Activated naive CD8-positive, alpha-beta T cell treated with anti-CD3 and anti-CD28 coated beads, Interleukin-2, amount 50 U/mL, for 16 hours (primary cell): ENCODE measurements at places on chromosomes 6 and 20.

DNA sequence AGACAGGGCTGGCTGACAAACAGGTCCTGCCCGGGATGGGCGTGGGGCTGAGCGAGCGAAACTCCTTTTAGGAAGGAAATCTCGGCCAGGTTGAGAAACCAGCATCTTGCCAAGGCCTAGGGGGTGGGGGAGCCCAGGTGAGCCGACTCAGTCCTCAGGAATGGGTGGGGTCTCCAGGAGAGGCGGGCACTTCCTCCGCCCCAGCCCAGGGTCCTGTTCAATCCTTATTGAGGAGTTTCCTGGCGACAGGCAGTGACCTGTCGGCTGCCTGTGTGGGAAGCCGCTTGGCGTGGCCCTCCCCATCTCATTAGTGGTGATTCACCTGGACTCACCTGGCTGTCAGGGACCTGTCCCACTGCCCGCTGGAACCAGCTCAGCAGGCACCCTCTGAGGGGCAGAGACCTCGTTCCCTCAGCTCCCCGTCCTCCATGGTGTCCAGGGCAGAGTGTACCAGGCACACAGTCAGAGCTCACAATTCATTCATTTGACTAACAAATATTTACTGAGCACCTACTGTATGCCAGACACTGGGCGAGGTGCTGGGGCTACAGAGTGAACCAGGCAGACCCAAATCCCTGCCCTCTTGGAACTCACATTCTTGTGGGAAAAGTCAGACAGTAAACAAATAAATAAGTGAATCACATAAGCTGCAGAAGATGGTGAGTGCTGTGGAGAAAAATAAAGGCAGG lies 51.1 kb downstream of the FGD2 start:
- DNase-seq = no peak

DNA sequence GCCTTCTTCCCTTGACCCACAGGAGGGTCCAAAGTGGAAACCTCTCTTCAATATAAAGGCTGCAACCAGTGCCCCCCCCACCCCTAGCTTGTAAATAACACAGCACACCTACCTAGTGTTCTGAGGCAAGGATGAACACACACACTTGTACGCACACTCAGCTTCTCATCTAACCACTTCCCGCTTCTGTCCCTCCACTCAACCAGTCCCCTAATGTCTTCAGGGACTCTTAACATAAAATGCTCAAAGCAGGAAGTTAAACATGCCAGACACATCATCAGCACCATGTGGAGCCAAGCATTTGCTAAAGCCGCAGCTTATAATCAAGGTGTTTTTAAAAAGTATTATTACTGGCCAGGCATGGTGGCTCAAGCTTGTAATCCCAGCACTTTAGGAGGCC lies 35.3 kb downstream of the FOXQ1 start:
- DNase-seq = no peak

- DNase-seq = no peak
Measured at GRCh38 chr6:169445227-169445626, 191.6 kb upstream of the THBS2 start.

GRCh38 chr6:159023893-159024292 lies 20.9 kb downstream of the TAGAP start:
- no peak for DNase-seq

GRCh38 chr6:43972179-43972912 lies 154.9 kb downstream of the MRPL14 start:
- no peak for DNase-seq

- no peak for DNase-seq
Measured at GRCh38 chr6:20447581-20448132, 46.0 kb downstream of the E2F3 start.

GRCh38 chr6:160035693-160036330 lies 66.9 kb downstream of the IGF2R start:
- DNase-seq = no peak

DNA sequence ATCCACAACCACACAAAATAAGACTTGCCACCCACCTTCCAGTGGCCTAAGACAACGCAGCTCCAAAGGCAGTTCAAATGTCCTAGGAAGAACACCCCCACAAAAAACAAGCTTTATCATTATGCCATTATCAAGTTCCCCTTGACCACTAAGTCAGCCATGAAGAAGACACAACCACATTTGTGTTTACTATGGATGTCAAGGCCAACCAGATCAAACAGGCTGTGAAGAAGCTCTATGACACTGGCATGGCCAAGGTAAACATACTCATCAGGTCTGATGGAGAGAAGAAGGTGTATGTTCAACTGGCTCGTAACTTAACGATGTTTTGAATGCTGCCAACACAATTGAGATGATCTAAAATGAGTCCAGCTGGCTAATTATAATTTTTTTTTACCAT lies 26.1 kb downstream of the SEC63 start:
- no peak for DNase-seq

GRCh38 chr6:128336436-128337095 lies 183.8 kb downstream of the PTPRK start:
- DNase-seq = no peak

GRCh38 chr6:110295451-110296165 lies 62.5 kb downstream of the METTL24 start:
- no peak for DNase-seq

- no peak for DNase-seq
Measured at GRCh38 chr6:37480951-37481534, 18.6 kb downstream of the CCDC167 start.

DNA sequence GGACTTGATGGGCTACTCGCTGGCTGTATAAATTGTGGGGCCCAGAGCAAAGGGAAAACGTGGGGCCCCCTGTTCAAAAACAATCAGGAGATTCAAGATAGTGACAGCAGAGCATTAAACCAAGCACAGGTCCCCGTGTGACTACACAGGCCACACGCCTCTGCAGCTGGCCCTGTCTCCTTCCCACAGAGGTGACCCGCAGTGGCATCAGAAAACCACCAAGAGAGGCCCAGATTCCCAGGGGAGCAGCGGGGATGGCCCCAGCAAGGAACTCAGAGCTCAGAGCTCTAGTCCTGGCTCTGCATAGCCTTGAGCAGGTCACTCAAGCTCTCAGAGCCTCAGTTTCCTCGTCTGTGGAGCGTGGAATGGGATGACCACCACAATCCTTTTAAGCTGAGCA lies 57.6 kb downstream of the CPNE5 start:
- DNase-seq = no peak

DNA sequence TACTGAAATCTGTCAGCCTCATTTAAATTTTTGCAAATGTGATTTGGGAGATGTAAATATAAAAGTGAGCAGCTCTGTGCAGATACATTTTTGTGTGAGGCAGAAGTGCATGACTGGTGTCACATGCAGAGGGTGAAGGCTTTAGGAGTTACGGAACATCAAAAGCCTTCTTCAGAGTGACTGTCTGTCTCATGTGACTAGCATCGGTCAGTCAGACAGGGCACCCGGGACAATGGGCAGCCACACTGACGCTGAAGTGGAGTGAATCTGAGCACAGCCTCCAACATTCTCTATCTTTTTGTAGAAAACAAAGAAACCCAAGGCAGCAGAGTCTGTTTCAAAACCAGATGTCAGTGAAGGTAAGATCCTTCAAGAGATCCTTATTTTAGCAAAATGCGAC lies 7.9 kb upstream of the FAM209A start:
- DNase-seq = no peak

DNA sequence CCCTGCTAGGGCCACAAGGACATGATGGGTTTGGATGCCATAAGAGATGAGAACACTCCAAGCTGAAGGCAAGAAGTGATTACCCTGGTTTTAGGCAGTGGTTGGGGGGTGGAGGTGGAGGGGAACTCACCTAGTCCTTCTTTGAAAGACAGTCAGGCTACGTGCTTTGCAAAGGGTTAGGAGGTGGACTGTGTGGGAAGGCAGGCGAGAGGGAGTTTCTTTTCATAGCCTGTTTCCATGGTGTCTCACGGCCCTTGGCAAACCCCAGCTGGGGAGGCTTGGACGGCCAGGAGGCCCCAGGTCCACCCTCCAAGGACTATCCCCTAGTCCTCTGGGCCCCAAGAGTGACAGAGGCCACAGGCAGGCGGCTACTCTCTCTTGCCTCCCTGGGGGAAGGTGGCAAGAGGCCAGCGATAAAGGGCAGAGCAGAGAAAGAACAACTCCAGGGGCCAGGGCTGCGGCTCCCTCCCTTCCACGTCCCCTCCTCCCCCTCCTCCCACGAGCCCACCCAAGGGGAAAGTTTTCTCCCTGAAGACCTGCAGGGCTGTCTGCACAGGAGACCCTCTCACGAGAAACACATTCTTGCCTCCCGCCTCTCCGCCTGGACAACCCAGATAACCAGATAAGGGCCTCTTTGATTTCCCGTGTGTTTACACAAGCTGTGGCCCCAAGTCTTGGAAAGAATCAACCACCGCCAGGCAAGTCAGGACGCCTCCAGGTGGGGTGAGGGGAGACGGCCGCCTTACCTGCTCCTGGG lies 74.4 kb downstream of the NOL4L start:
- DNase-seq = no peak

DNA sequence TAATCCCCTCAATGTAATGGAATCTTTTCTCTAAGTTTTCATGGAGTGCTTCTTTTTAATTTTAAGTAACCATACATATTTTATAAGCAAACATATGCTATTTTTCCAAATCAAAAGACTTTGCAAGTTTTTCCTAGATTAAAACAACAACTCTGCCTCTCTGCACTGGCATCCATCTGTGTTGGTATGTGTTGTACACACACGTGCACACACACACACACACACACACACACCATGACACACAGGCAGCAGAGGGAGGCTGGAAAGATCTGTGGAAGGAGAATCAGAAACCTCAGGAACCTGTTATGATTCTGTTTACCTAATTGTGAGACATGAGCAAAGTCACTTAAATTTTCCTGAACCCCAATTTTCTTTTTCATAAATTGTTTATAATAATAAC lies 295.0 kb upstream of the PRDM1 start:
- no peak for DNase-seq

GRCh38 chr6:148463671-148464070 lies 121.0 kb downstream of the SASH1 start:
- DNase-seq = no peak

DNA sequence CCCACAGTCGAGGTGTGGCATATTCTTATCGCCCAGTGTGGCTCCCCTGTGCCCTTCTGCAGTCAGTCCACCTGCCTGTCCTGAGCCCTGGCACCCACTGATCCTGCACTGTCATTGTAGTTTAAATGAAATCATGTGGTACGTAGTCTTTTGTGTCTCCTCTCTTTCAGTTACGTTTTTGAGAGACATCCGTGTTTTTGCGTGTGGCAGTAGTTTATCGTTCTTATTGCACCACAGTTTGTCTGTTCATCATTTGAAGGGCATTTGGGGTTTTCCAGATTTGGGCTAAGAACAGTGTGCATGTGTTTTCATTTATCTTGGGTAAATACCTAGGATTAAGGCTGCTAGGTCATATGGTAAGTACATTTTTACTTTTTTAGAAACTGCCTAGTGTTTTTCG lies 49.3 kb downstream of the SPATA2 start:
- DNase-seq = no peak

GRCh38 chr20:59765599-59766177 lies 161.3 kb downstream of the PHACTR3 start:
- DNase-seq = no peak

DNA sequence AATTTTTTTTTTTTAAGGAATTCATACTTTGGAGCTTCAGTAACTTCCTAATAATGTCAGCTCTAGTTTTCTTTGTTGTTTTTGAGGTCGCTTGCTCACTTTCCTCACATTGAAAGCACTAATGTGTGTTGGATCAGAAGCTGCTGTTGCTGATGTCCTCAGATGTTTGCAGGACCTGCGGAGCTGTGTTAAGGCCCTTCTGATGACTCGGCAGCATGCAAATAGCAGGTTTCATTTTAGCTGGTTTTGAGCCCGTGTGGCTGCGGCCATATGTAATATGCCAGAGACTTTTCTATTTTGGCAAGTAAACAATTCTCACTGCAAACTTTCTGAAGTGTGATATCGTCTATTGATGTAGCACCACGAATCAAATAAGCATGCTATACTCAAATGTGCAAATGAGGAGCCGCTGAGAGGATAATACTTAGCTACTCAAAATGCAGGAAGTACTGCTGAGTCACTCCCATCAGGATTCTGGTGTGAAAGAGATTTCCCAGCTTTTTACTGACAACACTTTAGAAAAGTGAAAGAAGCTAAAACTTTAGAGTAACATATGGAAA lies 187.8 kb downstream of the SASH1 start:
- DNase-seq = no peak

DNA sequence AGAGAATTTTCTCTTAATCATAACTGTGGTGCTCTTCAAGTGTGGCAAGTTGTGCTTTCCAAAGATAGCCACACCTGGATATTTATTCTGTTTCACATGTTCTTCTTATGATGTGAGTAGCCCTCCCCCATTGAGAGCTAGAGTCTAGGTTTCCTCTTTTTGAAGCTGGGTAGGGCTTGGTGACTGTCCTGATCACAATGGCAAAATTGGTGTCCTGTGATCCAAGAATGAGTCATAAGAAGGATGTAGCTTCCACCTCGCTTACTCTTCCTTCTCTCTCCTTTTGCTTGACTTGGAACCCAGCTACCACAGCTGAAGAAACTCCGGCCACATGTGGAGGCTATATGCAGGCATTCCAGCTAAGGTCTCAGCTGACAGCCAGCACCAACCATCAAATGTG lies 7.4 kb upstream of the IGF2R start:
- no peak for DNase-seq

GRCh38 chr6:108578595-108579327 lies 18.0 kb downstream of the FOXO3 start:
- no peak for DNase-seq

DNA sequence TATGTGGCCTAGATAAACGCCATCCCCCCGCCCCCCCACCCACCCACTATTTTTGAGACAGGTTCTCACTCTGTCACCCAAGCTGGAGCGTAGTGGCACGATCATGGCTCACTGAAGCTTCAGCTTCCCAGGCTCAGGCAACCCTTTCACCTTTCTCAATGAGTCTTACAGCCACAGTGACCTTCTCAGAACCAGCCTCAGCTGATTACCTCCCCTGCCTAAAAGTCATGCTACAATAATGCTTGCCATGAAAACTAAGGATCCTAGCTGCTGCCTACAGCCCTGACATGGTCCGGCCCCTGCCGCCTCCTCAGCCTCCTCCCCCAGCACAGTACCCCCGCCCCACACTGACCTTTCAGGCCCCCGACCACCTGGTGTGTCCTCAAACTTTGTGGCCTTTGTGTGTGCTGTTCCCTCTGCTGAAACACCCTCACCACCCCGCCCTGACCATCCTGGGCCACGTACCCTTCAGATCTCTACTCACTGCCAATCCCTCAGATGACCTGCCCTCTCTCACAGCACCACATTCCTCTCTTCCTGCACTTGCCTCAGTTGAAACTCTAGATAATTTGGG lies 31.3 kb downstream of the PNPLA1 start:
- DNase-seq = no peak

DNA sequence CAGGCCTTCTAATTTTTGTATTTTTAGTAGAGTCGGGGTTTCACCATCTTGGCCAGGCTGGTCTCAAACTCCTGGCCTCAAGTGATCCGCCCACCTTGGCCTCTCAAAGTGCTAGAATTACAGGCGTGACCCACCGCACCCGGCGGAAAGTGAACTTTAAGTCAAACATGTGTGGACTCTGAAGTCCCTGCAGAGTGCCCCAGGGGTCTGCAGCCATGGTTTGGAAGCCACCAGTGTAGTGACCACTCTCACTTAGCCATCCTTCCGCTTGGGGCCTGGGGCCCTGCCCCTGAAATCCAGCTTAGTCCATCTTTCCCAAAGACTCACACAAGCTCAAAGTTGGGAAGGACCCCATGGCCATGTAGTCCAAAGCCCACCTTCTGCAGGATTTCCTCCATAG lies 164.5 kb downstream of the GRM4 start:
- no peak for DNase-seq
